ENCODE measurements at places on chromosomes 16 and 17. TPM values are rescaled to one million over a fixed set of nuclear protein-coding genes. Genes with fewer than 3 reads are reported as not detected.

The TMC8 gene
- 1.4 TPM for total RNA-seq

DNA sequence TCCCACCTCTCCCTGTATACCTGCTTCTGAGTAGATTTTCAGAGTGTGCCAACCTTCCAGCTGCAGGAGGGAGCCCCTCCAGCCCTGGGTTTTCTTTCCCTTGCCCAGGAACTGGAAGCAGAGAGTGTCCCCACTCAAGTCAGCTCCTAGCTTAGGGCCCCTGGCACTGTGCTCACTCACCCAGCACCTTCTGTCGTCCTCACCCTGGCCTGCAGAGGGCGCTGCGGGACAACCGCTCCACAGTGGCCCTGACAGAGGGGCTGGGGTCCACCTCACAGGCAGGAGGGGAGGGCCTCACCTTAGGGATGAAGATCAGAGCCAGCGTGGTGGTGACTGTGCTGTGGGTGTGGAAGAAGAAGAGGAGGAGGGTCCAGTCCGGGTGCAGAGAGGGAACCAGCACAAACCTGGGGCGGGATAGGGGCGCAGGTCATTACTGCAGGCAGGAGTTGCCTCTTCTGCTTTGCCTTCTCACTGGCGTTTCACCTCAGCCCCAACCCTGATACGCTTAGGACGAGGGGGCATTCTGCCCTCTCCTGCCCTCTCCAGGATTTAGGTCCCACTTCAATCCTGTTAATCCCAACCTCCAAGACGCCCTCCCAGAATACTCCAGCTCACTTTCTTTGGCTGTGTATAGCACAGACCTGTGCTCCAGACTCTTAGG, 10.0 kb downstream of the GPR179 start:
- no peaks in the 10 kb centered on the region for H3K4me1 ChIP-seq
- H3K27ac ChIP-seq: no peak overlapping the region
- H3K27me3 ChIP-seq: peaks cover 16% of the 10 kb centered on the region
- no peak overlapping the region for H3K4me3 ChIP-seq
- DNase-seq: no peak

DNA sequence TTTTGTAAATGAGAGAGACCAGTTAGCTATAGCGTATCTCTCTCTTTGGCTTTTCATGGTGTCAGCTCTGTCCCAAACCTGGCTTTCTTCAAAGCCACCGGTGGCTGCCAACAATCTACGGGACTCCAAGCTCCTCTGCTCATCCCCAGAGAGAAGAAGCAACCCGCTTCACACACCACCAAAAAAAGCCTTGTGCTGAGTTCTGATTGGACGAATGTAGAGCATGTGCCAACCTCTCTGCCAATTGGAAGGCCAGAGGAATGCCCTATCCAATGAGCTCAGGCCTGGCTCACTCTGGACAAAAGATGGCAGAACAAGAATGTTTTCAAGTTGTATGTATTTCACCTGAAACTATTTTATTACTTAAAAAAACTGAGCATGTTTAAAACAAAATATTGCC, 202.4 kb downstream of the C16orf95 start:
- H3K27me3 ChIP-seq: no peaks in the 10 kb centered on the region
- H3K27ac ChIP-seq: no peak overlapping the region
- no peaks in the 10 kb centered on the region for H3K36me3 ChIP-seq

The KRT15 gene
- total RNA-seq: not detected

The CASKIN2 gene
- total RNA-seq: 43.5 TPM

DNA sequence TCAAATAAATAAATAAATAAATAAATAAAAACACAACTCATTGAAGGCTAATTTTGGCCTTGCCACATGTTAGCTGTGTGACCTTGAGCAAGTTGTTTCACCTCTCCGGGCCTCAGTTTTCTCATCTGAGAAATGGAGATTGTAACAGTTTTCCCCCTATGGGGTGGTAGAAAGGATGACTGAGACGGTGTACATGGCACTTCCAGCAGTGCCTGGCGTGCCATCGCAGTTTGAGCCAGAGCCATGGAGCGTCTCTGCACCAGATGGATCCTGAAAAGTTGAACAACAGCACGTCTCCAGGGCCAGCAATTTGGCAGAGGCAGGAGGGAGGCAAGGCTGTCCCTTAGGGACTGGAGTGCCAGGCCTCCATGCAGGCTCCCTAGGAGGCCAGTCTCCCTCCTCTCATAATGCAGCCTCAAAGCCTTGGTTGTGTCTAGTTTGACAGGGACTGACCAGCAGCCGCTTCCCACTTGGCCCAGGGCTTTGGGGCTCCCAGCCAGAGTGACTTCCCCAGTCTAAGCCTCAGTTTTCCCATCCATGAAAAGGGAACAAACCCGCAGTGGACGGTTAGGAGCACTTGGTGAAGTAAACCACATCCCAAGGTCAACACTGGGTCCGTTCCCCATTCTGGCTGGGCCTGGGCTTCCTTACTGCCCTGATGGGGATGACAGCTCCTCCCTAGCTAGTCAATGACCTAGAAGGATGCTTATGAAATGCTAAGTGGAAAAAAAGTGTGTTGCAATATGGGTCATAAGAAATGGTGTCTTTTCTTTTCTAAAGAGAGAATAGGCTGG, 19.3 kb downstream of the SOCS1 start:
- H3K27ac ChIP-seq: no peak overlapping the region
- H3K27me3 ChIP-seq: no peaks in the 10 kb centered on the region
- peaks cover 7% of the 10 kb centered on the region for H3K4me1 ChIP-seq
- H3K4me3 ChIP-seq: no peak overlapping the region
- peak; percentile 75 for DNase-seq

The TPSB2 gene
- 7.5 TPM for total RNA-seq

DNA sequence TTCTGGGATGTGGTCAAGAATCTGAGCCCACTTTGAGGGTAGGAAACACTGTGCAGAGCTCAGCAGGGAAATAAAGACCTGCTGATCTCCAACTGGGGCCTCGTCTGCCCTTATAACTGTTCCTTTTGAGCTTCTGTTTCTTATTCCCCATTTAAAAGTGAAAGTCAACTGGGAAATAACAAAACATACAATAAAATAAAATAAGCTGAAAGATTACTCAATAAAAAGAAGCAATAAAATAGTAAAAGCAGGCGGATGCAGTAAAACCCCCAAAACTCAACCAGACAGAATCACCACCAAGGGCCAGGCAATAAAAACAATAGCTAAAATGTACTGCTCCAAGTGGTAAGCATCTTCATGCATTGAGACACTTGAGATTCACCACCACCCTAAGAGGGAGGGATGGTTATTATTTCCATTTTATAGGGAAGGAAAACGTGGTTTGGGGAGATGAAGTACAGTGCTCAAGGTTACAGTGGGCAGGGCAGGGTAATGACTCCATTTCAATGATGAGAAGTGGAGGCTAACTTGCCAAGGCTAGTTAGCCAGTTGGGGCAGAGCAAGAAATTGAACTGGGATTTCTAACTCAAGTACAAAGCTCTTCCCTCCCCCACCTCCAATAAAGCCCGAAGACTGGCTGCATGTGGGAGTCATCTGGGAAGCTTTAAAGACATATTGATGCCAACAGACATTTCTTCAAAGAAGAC, 6.4 kb upstream of the SPACA3 start:
- H3K36me3 ChIP-seq: no peaks in the 10 kb centered on the region
- no peak overlapping the region for H3K27ac ChIP-seq
- no peak for DNase-seq
- no peaks in the 10 kb centered on the region for H3K27me3 ChIP-seq
- H3K4me3 ChIP-seq: no peak overlapping the region

The HEXIM1 gene
- total RNA-seq: 32.1 TPM

Data from esophagus muscularis mucosa (tissue), 4 donors.